ENCODE measurements at places on chromosomes 1 and 21.
A peak's percentile ranks its signal among the peaks of the same experiment; 100 is the strongest.

DNA sequence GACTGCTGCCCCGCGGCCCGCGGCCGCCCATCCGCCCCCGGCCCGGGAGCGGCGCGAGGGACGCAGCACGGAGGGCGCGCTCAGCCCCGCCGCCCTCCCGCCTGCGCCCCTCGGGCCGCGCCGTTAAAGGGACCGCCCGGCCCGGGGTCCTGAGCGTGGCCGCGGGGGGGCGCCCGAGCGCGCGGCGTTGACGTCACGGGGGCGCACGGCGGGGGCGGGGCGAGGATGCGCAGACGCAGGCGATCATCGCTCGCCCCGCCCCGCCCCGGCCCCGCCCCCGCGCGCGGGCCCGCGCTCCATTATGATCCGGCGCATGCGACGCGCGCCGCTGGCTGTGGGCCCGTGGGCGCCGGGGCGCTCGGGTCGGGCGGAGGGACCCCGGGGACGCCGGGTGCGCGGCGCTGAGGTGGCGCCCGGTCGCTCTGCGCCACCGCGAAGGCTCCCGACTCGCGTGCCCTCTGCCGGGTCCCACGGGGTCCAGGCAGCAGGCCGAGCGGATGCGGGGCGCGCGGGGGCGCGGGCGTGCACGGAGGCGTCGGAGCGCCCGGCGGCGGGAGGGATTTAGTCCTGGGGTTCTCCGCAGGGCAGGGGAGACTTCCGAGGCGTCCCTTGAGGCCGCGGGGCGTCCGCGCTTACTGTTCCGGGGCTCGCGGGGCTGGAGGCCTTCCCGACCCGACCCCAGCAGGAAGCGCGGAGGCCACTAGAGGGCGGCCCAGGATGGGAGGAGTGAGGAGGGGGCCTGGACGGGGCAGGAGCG lies at the start of gene DVL1:
DVL1 (minus strand) TSS at position 163 of the 757 bp plus-strand sequence. CDS start 353 bp downstream, outside the sequence.
- DNase-seq, result peak; percentile 82

- DNase-seq, result no peak
Observed at GRCh38 chr21:31874812-31875212, 2.0 kb downstream of the HUNK start.

- no peak for DNase-seq
Observed at GRCh38 chr1:208131621-208132286, 112.4 kb downstream of the PLXNA2 start.

DNA sequence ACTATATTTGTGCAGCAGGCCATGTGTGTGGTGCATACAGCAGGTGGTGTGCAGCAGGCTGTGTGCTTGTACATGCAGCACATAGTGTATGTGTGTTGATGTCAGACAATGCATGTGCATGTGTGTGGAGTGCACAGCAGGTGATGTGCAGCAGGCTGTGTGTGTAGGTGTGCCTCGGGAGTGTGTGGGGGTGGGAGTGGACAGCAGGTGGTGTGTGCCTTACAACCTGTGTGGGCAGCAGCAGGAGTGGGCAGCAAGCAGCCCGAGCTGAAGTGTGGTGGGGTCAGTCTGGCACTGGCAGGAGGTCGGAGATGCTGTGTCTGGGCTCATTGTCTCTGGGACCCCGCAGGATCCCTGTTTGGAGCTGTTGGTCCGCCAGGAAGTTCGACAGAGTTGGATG lies 29.6 kb downstream of the PTPRF start:
- DNase-seq, result no peak

DNA sequence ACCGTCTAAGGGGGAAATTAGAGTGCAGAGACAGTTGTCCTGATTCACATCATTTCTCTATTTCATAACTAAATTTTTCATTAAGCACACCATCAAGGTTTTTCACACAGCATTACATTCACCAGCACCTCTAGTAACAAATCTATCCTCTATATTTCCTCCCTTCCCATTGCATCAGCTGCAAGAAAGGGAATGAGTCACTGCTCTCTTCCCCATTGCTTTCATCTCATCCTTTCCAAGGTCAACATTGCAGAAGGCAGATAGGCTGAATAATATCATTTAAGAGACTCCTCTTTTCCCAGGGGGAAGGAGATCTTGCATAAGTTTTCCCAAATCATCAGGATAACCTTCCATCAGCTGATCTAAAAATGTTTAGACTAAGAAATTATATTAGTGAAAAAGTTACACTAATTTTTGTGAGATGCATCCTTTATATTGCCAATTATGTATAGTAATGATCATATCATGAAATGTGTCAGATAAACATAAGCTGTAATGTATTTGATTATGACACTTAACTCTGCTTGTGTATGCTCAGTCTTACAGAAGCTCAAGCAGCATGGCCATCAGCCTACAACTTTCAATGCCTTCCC lies 4.3 kb downstream of the INTS7 start:
- DNase-seq, result peak; percentile 71

DNA sequence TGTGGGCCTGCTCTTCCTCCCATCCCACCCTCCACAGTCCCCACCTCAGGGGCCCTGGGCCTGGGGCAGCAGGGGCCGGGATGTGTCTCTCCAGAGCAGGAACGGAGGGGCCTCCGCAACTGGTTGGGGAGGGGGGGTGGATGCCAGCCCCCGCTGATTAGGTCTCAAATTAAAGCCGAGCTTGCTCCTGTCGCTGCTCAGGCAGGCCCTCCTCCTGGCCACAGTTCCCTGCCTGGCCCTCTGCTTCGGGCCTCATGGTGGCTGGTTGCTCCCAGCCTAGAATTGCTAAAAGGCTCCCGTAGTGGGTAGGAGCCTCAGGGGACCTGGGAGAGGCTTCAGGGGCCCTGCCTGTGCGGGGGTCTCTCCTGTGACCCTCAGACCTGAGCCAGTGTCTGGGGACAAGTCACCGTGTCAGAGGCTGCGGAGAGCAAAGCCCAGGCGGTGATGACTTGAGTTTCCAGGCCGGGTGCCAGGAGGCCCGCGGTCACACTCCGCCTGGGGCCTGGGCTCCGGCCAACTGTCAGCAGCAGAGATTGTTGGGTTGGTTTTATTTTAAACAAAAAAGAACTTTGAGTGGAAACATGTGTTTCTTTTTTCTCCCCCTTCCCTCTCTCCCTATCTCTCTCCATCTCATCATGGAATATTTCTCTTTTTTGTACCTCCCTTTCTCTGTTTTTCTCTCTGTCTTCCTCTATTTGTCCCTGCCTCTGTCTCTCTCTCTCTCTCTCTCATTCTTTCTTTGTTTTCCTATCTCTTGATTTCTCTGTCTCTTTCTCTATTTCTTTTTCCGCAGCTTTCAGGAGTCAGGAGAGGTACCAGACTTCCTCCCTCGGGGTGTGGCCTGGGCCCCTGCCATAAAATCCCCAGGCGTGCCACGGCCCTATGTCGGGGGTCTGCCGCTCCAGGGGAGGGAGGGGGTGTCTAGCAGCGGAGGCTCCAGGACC lies 20.0 kb upstream of the EPHA2 start:
- peak; percentile 91 for DNase-seq

DNA sequence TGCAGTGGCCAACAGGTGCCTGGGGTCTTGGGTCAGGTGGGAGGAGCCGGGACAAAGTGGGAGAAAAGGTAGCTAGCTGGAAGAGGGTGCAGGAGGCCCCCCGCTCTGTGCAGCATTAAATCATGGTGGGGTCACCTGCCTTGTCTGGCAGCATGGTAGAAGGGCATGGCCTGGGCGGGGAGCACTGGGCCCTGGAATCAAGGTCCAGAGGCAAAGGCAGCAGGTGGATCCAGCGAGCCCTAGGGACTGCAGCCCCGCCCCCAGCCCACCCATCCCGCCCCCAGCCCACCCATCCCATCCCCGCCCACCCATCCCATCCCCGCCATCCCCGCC lies 16.7 kb upstream of the TTLL10 start:
- DNase-seq, result no peak

DNA sequence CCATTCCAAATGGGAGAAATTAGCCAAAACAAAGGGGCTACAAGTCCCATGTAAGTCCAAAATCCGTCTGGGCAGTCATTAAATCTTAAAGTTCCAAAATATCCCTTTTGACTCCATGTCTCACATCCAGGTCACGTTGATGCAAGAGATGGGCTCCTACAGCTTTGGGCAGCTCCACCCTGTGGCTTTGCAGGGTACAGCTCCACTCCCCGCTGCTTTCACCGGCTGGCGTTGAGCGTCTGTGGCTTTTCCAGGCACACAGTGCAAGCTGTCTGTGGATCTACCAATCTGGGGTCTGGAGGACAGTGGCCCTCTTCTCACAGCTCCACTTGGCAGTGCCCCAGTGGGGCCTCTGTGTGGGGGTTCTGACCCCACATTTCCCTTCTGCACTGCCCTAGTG lies 130.2 kb downstream of the TPR start:
- DNase-seq, result no peak

GRCh38 chr21:45095505-45095904 lies 21.1 kb downstream of the ADARB1 start:
- no peak for DNase-seq

DNA sequence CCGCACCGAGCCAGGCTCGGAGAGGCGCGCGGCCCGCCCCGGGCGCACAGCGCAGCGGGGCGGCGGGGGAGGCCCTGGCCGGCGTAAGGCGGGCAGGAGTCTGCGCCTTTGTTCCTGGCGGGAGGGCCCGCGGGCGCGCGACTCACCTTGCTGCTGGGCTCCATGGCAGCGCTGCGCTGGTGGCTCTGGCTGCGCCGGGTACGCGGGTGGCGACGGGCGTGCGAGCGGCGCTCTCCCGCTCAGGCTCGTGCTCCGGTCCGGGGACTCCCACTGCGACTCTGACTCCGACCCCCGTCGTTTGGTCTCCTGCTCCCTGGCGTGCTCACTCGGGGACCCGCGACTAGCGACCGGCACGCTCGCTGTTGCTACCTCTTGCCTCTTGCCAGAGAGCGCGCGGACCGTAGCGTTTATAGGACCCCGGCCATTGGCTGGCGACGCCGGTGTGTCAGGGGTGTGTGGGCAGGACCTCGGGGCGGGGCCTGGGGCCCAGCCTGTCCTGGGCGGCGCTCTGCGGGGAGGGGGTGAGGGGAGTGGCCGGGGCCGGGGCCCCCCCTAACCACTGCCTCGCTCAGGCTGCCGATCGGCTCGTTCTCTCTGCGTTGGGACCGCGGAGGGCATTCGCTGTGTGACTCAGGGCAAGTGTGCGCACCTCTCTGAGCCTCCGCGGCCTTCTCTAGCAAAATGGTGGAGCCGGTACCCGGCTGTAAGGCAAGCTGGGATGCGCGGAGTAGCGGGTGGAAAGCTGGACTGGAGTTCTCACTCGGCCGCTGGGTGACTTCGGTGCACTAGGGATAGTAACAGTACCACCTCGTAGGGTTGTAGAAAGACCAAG lies at the start of gene SLC2A1:
SLC2A1 (minus strand) TSS at position 381 of the 832 bp plus-strand sequence; CDS start at position 164, 217 bp downstream.
- peak; percentile 96 for DNase-seq
